ENCODE measurements at places on chromosomes 3 and 15.

- DNase-seq: peak; percentile 2
Measured at GRCh38 chr15:45242289-45242688, 9.7 kb upstream of the SLC28A2 start.

- DNase-seq: peak; percentile 95
Measured at GRCh38 chr3:56467108-56467507, 1.2 kb downstream of the ERC2 start.

DNA sequence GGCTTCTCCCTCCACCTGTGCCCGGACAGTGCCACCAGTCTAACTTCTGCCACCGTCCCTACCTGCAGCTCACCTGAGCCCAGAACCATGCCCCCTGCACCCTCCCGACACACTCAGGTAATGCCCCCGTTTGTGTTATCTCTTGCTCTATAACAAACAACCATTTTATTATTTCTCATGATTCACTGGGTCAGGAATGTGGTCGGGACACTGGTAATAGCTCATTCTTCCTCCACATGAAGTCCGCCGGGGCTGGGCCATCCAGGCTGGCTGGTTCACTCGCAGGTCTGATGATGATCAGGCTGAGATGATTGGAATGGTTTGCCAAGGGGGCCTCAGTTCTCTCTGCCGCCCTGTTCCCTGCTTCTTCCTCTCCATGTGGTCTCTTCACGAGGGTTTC, 20.3 kb upstream of the NR2E3 start:
- DNase-seq: no peak

DNA sequence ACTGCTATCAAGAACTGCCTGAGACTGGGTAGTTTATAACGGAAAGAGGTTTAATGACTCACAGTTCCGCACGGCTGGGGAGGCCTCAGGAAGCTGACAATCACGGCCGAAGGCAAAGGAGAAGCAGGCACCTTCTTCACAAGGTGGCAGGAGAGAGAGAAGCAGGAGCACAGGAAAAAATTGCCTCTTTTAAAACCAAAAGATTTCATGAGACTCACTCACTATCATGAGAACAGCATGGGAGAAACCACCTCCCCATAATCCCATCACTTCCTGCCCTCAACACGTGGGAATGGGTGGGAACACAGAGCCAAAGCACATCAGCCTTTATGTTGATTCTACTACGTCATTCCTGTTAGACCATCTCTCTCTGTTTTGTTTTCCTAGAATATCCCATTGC, 650.9 kb upstream of the SEMA6D start:
- DNase-seq: peak; percentile 0

DNA sequence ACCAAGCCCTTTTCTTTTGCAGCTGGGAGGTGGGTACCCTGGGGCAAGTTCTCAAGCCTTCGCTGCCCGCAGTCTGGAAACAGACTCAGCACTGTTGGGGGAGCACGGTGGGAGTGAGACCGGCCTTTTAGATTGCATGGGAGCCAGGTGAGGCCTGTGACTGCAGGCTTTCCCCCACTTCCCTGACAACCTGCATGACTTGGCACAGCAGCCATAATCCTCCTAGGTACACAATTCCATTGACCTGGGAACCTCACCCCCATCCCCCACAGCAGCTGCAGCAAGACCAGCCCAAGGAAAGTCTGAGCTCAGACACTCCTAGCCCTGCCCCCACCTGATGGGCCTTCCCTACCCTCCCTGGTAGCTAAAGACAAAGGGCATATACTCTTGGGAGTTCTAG, 52.2 kb upstream of the CCDC80 start:
- DNase-seq: no peak

DNA sequence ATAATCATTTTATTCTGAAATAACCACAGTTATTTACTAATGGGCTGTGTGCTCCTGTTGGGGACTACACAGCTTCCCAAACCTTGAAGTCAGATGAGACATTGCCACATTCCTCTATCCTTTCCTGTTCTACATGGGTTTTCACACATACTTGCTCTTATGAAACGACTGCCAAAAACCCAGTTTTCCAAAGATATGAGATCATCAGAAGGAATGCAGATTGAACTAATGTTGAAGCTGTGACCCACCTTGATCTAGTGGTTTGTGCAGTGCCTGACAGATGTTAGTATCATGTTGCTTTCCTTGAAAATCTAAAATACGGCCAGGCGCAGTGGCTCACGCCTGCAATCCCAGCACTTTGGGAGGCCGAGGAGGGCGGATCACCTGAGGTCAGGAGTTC, 144.6 kb downstream of the VGLL4 start:
- DNase-seq: peak; percentile 95

DNA sequence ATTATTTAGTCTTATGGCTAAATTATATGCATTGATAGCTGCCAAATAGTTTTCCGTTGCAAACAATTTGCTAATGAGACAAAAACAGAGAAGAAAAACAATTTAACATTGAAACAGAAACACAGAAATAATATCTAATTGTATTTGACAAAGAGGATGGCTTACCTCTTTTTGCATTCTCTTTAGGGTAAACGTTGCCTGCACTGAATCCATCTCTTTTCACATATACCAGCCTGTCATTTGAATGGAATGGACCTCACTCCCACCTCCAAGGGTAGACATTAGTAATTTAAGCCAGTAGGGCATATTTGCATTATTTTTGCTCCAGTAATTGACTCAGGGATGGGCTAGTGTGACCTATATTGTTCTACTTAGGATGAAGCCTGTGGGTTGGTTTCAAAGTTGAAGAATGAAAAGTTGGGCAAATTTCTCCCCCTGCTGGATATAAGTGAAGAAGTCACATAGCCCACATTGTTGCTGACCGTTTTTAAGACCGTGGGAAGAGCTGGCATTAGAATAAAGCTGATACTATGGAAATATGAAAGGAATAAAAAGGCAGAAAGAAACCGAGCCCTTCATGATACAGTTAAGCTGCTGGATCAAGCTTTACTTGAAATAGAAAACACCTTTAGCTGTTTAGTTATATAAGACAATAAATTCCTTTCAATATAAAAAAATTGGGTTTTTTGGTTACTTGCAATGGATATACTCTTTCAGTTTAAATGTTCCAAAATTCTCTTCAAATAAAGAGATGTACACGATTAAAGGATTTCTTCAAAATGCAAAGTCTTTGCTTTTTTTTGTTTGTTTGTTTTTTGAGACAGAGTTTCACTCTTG, 26.9 kb downstream of the PIERCE2 start:
- peak; percentile 67 for DNase-seq

- no peak for DNase-seq
Measured at GRCh38 chr3:120052677-120053076, 41.6 kb downstream of the GSK3B start.

DNA sequence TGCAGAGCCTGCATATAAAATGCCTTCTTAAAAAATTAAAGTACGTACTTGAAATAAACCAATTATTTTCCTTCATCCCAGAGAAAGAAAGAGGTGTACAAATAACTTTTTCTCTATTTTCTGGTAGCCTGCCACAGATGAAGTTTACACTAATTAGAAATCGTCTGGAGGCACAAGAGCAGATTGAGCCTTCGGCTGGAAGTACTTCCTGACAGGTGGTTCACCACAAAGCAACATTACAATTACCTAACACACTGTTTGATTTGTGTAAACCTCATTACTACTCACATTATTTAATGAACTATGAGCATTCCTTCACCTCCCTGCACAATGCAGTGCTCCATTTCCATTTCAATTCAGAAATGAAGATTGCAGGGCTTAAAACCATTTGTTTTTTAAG, 856.1 kb downstream of the SI start:
- DNase-seq: no peak

DNA sequence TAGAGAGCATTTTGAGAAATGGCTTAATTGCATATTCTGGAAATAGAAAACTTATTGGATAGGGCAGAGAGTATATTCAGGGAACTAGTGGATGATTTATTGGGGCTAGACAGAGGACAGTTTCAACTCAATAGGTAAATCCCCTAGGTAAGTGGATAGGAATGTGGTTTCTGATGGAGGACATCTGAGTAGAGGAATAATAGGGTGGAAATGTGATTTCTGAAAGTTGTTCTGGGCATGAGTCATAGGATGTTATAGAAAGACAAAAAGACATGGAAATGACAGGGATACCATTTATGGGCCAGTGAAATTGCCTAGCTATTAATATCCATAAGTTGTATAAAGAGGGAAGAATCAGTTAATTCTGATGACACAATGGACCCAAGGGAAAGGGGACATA, 563.3 kb upstream of the GOLIM4 start:
- no peak for DNase-seq

DNA sequence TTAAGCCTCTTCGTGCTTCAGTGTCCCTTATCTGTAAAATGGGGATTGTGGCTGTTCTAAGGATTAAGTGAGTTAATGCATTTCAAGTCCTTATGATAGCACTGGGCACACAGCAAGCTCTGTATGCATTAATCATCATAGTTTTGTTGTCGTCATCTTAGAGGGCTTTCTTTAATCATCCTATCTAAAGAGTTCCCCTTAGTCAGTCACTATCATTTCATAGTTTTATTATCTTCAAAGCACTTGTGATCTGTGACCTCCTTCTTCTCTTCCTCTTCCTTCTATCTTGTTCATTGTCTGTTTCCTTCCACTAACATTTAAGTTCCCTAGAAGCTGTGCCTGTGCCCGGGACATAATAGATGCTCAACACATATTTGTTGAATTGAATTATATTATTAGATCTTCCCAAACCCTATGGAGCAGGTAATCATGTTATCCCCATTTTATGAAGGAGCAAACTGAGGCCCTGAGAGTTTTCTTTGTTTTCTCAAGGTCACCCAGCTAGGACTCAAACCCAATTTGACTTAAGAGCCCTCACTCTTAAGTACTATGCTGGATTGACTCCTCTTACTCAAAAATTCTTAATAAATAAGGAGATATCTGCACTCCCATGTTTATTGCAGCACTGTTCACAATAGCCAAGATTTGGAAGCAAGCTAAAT, 24.1 kb downstream of the DUOX2 start:
- DNase-seq: no peak

- no peak for DNase-seq
Measured at GRCh38 chr15:63992300-63992699, 54.0 kb downstream of the DAPK2 start.

- DNase-seq: no peak
Measured at GRCh38 chr15:73797366-73798158, 44.4 kb upstream of the INSYN1 start.

DNA sequence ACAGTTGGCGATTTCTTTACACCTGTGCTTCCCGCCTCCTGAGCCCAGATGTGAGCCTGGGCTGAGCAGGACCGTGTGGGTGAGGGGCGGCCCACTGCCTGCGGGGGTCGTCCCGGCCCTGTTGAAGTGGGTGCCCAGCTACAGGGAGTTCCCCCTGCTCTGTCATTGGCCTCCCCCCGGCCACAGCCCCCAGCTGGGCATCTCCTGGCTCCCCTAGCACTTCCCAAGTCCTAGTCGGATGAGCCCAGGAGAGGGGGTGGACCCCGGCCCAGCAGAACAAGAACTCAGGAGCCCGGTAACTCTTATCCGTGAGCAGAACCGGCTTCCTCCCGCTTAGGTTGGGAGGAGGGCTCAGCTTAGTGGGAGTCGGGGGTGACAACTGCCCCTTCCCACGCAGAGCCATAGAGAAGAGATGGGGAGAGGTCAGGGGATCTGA, 757 bp downstream of the PAQR5 start:
- DNase-seq: no peak

DNA sequence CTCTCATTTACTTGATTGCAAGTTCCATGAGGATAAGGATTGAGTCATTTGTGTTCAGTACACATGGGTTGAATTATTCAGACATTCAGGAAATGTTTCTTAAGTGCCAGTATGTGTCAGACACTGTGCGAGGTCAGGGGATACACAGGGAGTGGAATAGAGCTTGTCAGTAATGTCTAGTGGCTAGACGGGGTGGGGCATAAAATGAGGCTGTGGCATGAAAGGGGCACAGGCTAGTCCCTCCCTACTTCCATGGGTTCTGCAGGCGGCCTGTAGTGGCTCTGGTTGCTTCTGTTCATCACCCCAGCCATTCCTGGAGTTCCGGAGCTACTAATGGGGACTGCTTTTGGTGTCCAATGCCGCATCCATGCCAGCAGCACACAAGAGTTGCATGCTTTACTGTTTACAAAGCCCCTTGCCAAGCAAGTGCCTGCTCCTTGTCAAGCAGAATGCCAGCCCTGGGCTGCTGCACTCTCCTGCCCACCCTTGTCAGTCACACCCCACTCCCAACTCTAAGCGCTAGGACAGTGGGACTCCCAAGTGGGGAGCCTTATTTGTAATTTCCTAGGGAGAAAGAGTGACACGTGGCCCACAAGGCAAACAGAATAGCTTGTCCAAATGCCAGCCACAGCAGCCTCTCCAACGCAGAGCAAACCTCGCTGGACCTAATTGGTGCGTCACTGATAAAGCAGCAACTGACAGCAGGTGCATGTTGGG, 70.8 kb downstream of the RAB11A start:
- peak; percentile 76 for DNase-seq

DNA sequence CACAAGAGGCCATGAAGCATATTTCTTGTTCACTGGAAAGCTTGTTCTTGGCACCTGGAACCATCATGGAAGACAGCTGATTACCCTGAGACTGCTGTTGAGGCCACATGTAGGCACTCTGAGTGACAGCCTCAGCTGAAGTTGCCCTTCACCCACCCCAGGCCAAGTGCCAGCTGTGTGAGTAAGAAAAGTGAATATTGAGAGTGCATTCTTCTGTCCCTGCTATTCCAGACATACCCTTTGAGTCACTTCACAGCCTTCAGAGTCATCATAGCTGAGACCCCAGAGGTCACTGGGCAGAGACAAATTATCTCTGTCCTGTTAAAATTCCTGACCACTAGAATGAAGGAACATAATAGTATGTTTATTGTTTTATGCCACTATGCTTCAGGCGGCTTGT, 79.6 kb downstream of the NFKBIZ start:
- DNase-seq: peak; percentile 53

- DNase-seq: no peak
Measured at GRCh38 chr3:181906338-181906737, 194.6 kb downstream of the SOX2 start.

GRCh38 chr3:37906734-37907282, 45.1 kb downstream of the CTDSPL start:
- DNase-seq: no peak

- peak; percentile 78 for DNase-seq
Measured at GRCh38 chr15:59918994-59919951, 84.8 kb upstream of the FOXB1 start.

DNA sequence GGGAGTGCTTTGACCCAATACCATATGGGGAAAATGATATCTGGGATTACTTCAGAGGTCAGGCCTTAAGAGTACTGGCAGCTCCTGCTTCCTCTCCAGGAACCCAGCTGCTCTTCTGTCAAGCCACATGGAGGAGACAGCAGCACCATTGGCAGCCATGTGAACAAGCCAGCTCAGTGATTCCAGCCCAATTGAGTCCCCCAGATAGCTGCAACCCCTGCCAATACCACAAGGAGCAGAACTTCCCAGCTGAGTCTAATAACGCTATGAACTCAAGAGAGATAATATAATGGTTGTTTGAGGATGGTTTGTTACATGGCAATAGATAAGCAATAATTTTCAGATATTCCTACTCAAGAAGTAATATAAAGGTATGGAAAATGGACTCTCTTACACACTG, 126.8 kb upstream of the CPNE4 start:
- no peak for DNase-seq

DNA sequence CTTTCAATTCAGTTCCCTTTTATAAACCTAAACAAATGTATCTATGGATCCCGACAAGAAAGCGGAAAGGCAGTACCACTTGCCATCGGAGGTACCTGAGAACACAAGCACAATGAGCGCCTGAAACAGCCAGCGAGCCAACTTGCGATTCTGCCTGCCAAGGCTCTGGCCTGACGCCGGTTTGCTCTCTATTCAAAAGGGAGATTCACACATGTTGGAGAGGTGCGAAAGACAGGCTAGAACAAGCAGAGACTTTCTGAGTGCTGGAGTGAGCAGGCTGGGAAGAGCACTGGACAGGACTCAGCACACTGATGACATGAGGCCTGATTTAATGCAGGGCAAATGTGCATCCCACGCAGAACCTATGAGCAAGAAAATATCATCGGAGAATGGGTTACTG, 17.7 kb upstream of the PRR23E start:
- DNase-seq: no peak

All from MCF 10A (cell line).